ENCODE measurements at places on chromosomes 12 and 14.

- no peak for DNase-seq
Measured at GRCh38 chr12:70744178-70744577, 106.9 kb upstream of the PTPRB start.

DNA sequence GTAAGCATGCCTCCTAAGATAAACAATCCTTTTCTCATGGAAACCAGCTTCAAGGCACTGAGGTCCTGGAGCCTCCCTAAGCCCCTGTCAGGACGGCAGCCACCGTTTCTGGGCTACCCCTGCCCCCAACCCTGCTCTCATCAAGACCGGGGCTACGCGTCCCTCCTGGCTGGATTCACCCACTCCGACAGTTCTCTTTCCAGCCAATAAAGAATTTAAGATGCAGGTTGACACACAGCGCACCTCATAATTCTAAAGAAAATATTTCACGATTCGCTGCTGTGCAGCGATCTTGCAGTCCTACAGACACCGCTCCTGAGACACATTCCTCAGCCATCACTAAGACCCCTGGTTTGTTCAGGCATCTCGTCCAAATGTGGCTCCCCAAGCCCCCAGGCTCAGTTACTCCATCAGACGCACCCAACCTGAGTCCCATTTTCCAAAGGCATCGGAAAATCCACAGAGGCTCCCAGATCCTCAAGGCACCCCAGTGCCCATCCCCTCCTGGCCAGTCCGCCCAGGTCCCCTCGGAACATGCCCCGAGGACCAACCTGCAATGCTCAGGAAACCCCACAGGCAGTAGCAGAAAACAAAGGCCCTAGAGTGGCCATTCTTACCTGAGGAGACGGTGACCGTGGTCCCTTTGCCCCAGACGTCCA is 336.3 kb downstream of the TMEM121 start:
- no peak for DNase-seq

GRCh38 chr14:69989622-69990021 is 110.4 kb downstream of the SMOC1 start:
- DNase-seq: no peak

GRCh38 chr14:103108749-103109207 is 14.3 kb downstream of the EXOC3L4 start:
- DNase-seq: no peak

- DNase-seq: no peak
Measured at GRCh38 chr12:52847335-52848102, 1.3 kb downstream of the KRT78 start.

DNA sequence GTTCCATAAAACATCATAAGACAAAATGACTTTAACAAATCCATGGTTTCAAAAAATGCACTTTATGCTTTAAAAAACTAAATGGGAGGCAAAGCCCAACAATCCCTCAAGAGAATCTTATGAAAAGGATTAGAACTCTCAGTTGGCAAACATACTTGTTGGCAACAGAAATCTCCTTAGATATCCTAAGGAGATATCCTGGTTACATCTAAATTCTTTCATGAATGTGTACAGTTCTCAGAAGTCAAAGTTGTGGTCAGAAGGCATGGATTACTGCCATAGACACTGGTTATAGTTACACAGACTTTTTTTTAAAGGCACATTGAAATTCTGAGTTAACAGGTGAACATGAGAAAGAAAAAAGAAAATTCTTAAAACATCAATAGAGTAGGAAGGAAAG is 17.5 kb upstream of the ISM2 start:
- no peak for DNase-seq

DNA sequence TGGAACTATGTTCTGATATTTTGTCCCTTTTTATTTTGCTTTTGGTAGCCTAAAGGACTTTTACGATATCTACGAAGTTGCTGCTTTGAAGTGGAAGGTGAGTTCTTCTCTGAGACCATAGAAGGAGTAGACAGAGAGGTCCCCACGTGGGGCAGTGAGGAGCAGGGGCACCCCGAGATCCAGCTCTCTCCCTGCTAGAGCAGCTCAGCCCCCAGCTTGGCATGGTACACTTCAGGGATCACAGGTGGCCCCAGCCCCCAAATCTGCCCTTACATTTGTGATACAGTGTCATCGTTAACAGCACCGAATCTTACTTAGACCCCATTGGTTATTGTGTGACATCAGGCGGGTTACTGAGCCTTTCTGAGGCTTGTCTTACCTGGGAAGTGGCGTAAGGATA is 56.8 kb downstream of the SLC8B1 start:
- DNase-seq: no peak

DNA sequence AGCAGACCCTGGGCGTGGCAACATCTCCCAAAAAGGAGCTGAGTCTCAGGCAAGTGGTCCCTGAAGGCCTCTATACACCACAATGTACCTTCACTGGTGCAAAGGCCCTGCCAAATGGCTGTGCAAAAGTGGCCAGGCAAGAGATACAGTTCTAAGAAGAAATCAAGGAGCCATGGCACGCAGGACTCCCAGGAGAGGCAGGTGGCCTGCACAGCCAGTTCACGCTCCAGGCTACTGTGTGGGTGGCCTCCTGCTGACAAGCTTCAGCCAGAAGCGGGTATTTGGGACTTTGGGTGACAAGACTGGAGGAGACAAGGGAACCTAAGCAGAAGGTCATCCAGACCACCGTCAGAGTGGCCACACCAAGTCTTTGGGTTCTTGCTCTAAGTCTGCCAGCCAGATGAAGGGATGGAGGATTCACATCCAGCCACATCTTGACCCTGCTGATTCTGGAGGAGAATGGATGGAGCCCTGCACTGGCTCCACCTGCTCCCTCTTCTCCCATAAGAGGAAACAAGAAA is 20.5 kb upstream of the ZFP36L1 start:
- DNase-seq: no peak

GRCh38 chr12:64187370-64187769 is 34.7 kb downstream of the KICS2 start:
- DNase-seq: no peak

DNA sequence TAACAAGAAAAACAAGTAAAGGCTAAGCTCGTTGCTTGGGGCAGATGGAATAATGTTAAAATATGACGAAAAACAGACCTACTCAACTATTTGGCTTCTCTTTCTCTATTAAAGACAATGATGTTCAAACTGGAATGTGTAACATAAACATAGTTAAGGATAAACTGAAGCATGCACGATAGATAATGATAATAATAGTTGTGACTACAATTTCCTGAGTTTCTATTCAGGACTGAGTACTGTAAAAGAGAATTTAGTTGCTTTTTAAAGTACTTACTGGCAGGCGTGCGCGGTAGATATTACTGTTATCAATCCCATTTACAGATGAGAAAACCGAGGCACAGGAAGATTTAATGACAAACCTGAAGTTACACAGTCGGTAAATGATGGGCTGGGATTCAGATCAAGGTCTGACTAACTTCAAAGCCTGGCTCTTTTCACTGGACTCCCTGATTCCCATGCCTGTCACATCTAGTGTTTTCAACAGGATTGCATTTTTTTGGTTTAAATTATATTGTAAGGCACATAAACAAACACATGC is 103.0 kb downstream of the CRADD start:
- DNase-seq: no peak

DNA sequence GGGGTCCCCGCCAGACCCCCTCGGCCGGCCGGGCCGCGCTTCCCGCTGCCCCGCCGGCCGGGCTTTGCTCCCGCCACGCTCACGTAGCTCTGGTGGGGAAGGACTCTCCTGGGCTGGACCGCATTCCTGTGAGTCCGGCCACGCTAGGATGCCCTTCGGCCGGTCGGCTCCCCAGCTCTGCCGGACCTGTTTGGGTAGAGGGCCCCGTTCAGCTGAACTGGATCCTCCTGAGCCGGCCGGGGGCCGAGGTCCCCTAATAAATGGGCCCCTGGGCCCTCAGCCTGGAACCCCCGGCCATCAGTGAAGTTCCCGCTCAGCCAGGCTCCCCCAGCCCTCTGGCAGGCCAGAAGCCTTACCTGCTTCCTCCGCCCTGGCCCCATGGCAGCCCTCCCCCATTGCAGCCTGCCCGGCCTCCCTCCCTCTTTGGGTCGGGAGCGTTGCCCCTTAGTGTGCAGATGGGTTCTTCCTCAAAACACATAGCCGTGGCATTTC is 593 bp downstream of the UNC119B start:
- DNase-seq: no peak

GRCh38 chr12:92493816-92494215 is 209.0 kb upstream of the PLEKHG7 start:
- DNase-seq: no peak

GRCh38 chr12:66508025-66508424 is 170.9 kb downstream of the GRIP1 start:
- no peak for DNase-seq

DNA sequence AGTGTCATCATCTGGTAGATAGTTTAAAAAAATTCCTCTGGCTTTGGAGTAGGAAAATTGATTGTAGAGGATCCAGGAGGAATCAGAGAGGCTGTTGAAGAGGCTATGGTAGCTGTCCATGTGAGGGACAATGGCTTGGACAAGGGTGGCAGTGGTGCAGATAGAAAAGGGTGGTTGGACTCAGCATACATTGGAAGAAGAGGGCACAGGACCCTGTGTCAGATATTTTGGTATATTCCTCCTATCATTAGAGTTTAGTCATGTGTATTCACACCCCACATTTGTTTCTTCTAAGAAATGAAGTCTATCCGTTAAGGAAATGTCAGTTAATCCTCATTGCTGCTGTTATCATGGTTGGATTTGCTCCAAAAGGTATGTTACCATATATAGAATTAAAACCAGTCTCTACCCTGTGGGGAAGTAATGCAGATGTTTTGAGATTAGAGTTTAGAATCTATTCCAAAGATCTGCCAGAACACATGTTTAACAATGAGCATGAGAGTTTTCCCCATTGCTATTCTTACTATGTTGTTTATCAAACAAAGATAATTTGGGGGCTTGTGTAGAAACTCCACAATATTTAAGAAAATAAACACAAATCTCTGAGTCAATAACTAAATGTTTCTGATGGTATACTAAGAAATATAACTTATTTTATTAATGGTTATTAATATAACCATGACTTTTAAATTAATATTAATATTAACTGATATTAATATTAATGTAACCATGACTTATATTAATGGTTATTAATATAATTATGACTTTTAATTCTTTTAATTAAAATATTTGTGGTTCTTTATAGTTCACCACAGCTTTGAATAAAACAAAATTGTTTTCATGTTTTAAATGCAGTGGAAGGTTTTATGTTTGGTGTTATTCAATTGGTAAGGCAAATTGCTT is 80.9 kb downstream of the CRADD start:
- DNase-seq: no peak

DNA sequence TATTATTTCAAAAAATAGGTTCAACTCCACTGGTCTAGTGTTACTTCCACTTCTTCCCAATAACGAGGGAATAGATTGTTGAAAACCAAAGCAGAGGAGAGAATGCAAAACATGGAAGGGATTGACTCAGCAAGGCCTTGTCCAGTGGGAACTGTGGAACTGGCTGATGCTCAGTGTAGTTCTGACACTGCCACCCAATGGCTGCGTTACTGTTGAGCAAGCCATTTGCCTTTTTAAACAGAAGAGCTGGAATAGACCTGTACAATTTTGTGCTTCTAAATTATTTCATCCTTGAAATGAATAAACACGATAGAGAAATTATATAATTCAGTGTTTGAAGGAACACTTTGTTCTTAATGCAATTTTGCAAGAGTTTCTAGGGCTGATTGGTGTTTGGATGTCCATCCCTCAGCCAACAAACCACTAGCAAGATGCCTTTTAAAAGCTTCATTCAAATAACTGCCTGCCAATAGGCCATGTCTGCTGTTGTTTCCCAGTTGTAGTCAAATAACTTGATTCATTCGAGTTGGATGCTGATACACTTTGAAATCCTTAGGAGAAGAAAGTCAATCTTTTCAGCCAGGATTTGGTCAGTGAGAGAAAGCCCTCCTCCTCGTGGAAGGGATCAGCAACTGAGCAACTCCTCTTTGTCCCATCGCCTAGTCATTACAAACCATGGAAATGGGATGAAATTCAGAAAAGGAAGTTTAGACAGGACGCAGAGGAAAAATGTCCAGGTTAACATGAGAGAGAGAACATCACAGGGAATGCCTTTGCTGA is 7.3 kb upstream of the MGP start:
- DNase-seq: no peak

- no peak for DNase-seq
Measured at GRCh38 chr12:115916910-115917668, 360.4 kb downstream of the MED13L start.

- no peak for DNase-seq
Measured at GRCh38 chr14:55317542-55318306, 46.5 kb downstream of the FBXO34 start.

DNA sequence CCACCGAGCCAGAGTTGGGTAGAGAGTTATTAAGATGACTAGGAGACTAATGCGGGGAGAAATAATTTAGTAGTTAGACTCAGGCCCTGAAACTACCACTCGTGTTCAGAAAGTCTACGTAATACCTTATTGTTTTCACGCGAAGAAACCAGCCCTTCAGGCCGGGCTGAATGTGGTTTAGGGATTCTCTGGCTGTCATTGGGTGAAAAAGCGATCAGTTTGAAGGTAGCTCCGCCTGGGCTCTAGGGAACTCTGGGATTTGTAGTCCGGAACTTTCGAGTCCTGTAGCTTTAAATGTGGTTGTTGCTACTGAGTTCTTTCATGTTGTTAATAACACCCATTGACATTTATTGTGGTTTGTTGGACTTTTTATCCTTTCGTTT is 549 bp upstream of the WDR89 start:
- peak; percentile 80 for DNase-seq

- no peak for DNase-seq
Measured at GRCh38 chr12:122837306-122838265, 2.3 kb downstream of the HIP1R start.

GRCh38 chr14:103130965-103131364 is 7.7 kb downstream of the TNFAIP2 start:
- DNase-seq: no peak

- DNase-seq: no peak
Measured at GRCh38 chr12:6278439-6279255, 31.8 kb upstream of the PLEKHG6 start.

DNA sequence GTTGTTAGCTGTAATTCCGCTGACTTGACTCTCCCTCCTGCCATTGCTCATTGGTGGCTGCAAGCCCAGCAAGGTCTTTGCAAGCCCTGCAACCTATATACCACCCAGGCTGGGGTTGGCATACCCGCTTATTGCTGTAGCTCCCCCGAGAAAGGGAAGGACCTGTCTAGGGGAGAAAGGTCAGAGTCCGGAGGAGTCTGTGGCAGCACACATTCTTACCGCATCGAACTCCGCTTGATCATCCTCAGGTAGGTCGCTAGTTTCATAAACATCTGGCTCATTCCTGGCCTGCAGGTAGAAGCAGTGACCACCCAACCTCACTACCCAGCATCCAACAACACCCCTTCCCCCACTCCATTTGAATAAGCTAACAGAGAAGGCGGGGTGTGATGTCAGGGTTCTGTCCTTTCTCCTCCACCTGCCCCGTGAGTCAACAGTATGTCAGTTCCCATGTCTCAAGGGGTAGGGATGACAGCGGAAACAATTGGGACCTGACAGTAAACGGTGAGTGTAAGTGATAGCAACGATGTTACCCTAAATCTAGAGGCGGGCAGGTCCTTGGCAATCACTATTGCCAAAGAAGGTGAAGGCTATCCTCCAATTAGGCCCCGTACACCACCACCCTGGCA is 1.1 kb downstream of the DCTN2 start:
- DNase-seq: no peak

- DNase-seq: no peak
Measured at GRCh38 chr14:33738491-33738890, 212.4 kb downstream of the EGLN3 start.

GRCh38 chr14:25630447-25630846 is 580.5 kb upstream of the STXBP6 start:
- DNase-seq: no peak
